ENCODE measurements at places on chromosomes 4 and X.

- no peak for DNase-seq
These were observed 268.5 kb upstream of the LDB2 start for GRCh38 chr4:17166954-17167353.

- DNase-seq = no peak
These were observed 238.1 kb downstream of the ARAP2 start for GRCh38 chr4:36006226-36006625.

DNA sequence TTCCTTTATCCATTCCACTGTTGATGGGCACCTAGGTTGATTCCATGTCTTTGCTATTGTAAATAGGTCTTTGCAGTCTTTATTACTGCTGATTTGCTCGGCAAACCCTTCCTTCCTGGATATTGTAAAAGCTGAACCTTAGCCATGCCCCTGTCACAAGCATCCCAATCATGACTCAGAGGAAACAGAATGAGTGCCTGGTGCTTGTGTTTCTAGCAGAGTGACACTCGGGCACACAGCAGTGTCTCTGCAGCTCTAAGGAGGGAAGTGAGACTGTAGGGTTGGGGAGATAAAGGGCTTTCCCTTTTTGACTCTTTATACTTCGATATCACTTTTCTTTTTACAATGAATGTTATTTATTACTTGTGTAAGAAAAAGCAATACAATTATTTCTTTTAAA is 83.3 kb downstream of the AKAP4 start:
- DNase-seq = no peak

DNA sequence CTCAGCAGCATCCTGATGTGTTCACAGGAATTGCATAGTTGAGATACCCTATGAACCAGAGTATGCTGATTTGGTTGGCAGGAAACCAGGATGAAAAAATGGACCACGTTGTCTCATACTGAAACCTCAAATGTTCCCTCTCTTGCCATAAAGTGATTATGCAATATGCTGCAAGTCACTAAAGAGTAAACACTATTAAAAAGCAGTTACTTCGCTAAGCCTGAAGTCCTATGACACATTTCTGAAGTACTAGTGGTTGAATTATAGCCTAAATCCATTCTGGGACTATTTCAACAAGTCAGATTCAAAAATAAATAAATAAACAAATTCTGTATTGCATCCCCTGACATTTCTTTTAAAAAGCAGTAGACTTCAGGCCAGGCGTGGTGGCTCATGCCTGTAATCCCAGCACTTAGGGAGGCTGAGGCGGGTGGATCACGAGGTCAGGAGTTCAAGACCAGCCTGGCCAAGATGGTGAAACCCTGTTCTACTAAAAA is 106.0 kb upstream of the NAP1L5 start:
- DNase-seq = no peak

- DNase-seq = no peak
These were observed 552.6 kb downstream of the INPP4B start for GRCh38 chr4:142293536-142293935.

Data from urinary bladder (tissue), 4 donors.